ENCODE measurements at places on chromosomes 2 and 18. TPM values are rescaled to one million over a fixed set of nuclear protein-coding genes. Genes with fewer than 3 reads are reported as not detected.
A peak's percentile ranks its signal among the peaks of the same experiment; 100 is the strongest.

DNA sequence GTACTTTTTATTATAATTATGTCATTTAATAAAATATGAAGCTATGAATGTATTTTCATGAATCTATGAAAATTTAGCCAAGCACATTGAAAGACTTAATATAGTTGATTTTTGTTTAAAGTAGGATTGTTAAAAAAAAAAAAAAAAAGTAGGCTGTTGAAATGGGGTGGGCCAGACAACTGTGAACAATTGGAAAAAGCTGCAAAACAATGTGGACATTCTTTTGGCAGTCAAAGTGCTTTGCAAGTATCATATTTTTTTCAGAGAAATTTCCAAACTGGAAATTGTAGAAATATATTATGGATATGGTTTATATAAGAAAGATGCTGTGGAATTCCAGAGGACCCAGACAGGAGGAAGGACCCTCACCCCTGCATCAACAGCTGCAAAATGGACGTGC, 82.1 kb downstream of the ETAA1 start:
- no peak for DNase-seq

DNA sequence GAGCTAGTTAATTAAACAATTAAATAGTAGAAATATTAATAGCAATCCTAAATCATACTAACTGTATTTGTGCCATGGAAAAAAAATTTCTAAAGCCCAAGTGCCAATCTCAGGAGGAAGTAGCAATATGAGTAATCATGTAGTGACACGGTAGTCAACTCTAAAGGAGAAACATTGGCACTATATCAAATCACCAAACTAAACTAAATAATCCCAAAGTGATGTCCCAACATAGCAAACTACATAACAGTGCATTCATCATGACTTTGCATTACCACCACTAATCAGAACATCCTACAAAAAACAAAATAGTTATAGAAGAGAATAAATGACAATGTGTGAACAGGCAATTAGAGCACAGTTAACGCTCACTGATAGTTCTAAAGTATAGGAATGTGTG, 195.1 kb downstream of the EXOC6B start:
- no peak for DNase-seq

GRCh38 chr2:10304458-10305253, 2.0 kb downstream of the HPCAL1 start:
- DNase-seq, result no peak

DNA sequence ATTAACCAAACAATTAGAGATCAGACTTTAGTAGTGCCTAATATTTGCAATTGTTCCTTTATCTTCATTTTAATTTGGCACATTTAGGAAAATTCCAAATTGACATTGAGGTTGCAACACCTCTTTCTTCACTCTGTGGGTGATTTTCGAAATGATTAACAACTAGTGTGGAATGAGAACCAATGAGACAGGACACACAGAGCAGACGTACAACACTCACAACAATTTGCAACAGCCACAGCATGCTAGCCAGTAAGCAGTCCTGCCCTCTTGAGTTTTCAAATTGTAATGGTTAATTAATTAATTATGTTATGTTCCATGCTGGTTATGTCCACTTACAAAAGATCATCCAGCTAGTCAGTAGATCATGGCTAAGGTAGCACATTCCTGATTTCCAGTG, 339.3 kb downstream of the LRP1B start:
- no peak for DNase-seq

- DNase-seq, result no peak
These were observed 51.9 kb downstream of the DYSF start for GRCh38 chr2:71505086-71505769.

DNA sequence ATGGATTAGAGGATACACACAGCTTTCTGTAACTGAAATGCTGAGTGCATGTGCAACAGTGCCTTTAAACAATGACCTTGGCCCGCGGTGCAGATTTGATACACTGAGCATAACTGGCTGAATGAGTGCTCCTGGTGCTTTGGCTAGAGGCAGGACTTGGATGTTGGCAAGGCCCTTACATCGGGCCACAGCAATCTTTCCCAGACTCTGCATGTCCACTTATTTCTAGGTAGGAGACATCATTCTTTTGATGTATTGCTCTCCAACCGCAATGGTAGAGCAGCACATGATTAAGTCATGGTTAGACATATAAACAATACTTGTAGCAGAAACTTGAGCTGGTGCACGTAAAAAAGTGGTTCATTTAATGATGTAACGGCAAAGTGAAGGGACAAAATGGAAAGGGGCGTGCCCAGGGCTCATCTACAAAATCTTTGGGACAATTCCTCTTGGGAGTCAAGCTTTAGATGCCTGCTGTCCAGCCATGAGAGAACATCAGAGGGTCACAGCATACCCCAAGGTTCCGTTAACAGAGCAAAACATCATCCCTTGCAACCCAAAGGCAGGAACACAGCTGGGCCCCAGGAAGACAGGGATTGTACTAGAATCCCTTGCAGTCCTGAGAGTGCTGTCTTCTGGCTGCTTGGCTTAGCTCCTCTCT, 43.4 kb downstream of the RAB31 start:
- DNase-seq, result no peak

GRCh38 chr2:68730828-68731227, 3.8 kb upstream of the ARHGAP25 start:
- DNase-seq, result no peak

DNA sequence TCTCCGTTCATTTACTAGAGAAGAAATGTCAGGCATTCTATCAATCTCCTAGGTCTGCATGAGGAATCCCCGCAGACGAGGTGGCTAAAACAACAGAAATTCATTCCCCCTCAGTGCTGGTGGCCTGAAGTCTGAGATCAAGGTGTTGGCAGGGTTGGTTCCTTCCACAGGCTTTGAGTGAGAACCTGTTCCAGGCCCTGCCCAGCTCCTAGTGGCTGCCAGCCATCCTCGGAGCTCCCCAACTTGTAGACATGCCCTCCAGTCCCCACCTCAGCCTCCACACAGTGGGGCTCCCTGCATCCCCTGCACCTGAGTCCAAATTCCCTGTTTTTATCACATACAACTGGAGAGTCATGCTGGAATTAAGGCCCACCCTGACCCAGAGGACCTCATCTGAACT, 145.3 kb upstream of the ALKAL2 start:
- DNase-seq, result no peak

Gene ITGAV
- 106 TPM for total RNA-seq

DNA sequence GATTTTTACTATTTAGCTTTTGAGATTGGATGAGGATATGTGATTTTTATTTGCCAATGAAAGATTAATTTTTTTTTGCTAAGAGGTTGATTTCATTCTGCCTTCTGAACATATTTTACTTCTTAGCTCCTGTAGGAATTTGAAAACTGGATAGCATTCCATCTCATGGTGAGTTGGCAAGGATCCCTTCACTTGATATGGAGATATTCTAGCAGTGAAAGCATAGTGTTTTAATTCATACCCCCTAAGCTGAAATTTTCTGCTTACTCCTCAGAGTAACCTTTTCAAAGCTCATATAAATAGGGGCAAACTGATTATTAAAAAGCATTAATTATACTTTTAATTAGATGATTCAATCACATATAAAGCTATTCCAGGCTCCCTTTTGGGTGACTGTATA, 61.0 kb upstream of the KCNJ3 start:
- DNase-seq, result no peak

- peak; percentile 54 for DNase-seq
These were observed 21.0 kb upstream of the PAX3 start for GRCh38 chr2:222319586-222320435.

DNA sequence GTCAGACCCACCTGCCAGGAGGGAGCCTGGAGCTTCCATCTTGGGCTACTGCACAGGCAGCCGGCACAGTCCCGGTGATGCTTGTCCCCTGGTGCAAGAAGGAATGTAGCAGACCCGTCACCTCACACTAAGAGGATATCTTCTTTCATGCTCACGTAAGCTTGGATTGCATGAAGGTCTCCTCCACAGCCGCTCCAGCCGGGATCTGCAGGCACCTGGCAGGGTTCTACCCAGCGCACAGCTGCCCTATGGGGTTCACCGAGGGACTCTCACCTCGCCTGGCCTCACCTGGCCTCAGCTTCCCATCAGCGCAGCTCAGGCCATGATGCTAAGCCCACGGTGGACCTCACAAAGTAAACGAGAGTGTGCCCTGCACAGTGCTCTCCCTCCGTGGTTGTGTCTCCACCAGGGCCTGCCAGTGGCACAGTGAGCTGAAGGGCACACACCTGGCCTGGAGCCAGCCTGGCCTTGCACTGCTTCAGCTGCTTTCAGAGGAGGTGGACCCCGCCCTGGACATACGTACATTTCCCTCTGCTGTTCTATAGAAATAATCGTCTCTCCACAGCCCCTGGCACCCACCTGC, 239.1 kb downstream of the SEPTIN10 start:
- DNase-seq, result peak; percentile 49

DNA sequence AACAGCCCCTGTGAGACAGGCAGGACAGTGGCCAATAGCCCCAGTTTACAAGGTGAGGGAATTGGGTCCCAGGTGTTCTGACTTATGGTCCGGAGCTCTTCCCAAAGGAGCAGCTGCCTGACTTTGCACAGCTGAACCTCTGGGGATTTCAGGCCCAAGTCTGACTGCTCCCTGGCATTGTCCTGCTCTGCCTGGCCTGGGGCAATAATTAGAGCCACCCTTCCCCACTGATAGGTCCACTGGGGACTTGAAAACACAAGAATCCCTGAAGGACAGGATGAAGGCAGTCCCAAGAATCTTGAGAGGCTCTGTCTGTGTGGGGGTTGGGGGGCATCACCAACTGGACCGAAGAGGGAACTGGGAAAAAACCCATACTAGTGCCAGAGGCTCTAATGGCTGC, 3.7 kb upstream of the FEV start:
- DNase-seq, result no peak

Gene GAL3ST2
- not detected for total RNA-seq

Gene CHRNG
- total RNA-seq, result not detected

DNA sequence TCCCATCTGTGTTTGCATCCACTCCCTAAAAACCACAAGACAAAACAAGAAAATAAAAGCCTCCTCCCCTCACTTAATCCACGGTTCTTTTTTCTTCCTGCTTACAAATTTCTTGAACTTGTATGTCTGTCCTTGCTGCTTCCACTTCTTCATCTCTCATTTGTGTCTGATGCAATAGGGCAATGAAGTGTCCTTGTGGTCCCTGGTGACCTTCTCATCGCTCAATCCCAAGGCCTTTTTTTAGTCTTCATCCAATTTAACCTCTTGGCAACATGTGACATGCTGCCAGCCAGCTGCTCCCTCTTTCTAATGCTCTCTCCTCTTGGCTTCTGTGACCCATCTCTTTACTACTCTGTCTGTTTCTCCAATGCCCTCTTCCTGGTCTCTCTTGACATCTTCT, 87.6 kb downstream of the SEMA4F start:
- no peak for DNase-seq

DNA sequence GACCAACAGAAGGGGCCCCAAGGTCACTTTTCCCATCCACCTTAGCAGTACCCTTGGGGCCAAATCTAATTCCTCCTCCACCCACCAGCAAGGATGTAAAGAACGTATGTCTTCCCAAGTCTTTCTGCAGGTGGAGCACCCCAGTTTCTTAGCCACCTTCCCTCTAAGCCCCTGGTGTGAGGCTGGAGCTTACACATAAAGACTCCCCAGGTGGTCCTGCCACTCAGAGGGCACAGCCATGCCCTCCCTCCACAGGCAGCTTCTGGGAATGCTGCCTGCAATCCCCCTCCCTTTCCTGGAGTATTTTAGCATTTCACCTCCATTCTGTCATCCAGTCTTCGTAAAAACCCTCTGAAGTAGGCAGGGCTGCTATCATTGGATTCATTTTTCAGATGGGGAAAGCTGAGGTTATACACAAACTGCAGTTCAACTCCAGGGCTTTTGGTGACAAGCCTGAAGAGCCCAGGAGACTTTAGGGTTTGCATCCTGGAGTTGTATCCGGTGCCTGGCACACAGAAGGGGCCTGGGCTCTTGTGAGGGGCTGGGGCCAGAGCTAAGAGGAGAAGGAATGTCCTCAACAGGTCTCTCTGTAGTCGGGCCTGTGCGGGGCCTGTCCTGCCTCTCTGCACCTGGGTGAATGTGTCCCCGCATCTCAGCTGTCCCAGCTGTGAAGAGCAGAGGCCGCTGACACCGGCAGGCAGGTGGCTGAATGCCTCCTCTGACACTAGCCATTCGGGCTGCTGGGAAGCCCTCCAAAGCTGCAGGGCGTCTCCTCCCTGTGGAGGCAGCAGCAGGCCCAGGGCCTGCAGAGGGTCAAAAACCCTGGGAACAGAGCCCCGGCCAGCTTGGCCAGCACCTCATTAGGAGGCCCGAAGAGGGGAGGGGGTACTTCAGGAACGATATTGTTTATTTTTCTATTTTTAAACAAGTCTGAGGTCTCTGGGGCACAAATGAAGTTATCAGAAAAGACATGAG, 27.6 kb downstream of the CIB4 start:
- peak; percentile 22 for DNase-seq

DNA sequence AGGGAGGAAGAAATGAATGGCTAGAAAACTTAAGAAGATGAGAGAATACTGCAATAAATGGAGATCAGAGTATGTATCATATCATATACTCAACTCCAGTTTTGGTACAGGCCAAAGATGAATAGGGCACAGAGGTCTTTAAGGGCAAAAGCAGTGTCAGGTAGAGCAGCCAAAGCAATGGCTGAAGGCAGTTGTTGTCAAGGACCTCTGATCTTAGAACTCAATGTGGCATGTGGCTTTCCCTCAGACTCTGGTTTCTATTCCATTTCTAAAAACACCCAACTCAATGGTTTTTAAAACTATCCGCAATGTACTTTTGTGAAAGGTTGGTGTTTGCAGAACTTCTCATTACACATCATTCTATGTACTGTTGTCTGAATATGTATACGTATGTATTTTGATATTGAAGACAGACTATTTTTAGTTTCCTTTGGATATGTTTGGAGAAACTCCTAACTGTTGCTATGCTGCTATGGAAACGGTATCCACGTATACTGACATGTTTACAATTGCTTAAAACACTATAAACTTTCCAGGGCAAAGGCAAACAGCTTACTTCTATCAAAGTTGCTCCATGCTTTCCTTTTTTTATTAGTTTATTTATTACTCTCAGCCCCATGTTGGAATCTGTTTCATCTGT, 58.1 kb upstream of the PELI1 start:
- no peak for DNase-seq

All from sciatic nerve (tissue), 2 donors.